ENCODE measurements at places on chromosomes 5 and 9.

DNA sequence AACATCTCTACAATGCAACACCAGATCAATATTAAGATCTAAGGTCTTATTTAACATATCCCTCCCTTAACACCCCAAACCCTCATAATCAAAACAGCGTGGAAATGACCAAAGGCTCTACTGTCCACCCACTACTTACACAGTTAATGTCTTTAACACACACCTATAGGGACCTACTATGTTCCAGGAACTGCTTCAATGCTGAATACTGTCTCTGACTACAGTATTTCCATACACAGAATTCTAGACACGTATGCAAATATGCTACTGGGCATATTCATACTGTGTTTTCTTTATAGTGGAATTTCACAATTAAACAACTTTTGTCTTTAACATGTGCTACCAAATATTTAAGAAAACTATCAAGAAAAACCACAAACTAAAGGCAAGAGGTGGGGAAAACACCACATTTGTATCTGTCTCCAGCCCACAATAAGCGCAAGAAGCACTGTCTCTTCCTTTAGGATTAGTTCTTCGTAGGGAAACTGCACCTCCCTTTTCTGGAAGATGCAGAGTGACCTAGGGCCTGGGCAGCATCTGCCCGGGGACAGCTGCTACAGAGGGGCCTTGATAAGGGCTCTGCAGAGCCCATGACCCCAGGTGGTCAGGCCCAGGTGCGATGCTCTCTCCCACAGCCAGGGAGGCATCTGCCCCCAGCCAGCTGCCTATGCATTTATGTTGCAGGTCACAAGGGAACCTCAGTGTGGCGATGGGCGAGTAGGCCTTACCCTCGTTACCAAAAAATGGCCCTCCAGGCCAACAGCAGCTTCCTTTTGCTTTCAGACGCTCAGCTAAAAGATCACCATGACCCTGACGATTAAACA lies 55.2 kb downstream of the PSMB7 start:
- DNase-seq: peak; percentile 37

GRCh38 chr5:143428155-143428554 lies 24.7 kb upstream of the NR3C1 start:
- DNase-seq: no peak

DNA sequence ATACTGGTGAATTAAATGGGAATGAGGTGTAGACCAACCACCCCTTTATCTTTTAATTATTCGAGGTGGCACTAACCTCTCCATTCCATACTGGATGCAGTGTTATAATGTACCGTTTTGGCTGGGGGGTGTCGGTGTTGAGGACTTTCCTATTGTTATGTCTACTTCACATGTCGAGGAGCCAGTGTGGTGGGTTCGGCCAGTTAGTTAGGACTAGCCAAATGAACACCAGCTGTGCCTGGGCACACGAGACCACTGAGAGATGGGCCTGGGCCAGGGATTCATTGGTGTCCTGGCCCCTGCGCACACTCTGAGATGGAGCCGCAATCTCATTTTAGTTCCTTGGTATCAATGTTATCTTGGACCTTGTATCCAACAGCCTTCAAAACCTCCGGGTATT lies 186.2 kb downstream of the CACNA1B start:
- no peak for DNase-seq

GRCh38 chr9:81035171-81035570 lies 654.2 kb downstream of the TLE1 start:
- DNase-seq: no peak

DNA sequence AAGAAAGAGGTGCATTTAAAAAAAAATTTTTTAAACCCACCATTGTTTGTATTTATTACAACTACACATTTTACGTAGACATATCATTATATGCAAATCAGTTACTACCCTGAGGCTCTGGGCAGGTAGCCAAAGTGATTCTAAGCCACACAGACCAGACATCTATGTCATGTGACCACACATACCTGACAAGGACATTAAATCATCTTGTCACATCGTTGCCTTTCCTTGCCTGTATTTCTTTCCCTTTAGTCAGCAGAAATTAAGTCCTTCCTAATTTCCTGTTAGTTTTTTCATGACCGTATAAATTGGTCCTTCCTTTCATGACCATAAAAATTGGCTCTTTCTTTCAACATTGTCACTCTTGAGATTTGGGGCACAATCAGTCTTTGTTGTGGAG lies 134.2 kb upstream of the MARCHF11 start:
- DNase-seq: no peak

- no peak for DNase-seq
These were observed 40.7 kb downstream of the TLR4 start for GRCh38 chr9:117744856-117745389.

GRCh38 chr5:8097146-8097545 lies 228.2 kb downstream of the MTRR start:
- DNase-seq: no peak

DNA sequence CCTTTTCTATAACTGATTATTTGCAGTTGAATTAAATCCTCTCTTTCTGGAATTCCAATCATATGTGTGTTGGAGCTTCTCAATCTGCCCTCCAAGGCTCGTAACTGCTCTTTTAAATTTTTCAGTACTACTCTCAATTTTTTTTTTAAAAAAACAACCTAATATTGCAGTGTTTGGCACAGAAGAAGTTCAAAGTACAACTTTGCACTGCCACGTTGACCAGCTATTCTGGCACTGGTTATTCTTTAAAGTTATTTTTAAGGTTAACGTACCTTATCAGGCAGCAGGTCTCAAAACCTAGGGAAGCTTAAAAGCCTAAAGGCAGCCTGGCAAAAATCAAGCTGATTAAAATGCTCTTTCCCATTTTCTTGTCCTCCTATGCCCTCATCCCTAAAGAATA lies 120.5 kb downstream of the GHR start:
- DNase-seq: no peak

- DNase-seq: no peak
These were observed 287.8 kb upstream of the RASA1 start for GRCh38 chr5:86979811-86980411.

DNA sequence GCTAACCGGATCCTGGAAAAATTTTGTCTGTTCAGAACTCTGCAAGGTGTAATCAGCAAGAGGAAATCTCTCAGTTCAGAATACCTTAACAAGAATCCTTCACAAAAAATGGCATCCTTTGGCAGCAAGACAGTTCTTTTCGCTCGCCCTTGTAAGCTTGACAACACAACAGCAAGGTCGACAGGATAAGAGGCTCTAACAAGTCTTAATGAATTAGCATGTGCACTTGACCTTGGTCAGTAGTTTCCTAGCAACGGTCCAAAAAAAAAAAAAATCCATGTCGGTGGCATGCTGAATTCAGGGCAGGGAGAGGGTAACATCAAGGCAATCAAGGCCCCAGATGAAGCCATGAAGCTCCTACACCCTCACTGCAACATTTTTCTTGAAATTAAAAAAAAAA lies 172.8 kb downstream of the APBA1 start:
- no peak for DNase-seq

DNA sequence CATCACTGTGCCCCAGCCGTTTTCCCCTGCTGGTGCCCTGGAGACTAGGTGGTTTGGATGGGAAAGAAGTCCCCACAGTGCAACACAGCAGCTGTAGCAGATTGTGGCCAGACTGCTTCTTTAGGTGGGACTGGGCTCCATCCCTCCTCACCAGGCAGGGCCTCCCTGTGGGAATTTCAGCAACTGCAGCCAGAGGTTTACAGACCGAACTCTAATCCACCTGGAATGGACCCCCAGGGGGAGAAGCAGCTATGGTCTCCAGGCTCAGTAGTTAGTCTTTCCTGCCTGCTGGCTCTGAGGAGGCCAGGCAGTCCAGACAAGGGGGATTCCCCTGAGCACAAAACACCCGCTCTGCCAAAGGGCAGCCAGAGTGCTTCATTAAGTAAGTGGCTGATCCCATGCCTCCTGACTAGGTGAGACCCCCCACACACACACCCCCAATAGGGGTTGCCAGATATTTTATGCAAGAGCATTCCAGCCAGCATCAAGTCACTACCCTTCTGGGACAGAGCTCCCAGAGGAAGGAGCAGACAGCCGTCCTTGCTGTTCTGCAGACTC lies 188.9 kb downstream of the SGCD start:
- DNase-seq: no peak

DNA sequence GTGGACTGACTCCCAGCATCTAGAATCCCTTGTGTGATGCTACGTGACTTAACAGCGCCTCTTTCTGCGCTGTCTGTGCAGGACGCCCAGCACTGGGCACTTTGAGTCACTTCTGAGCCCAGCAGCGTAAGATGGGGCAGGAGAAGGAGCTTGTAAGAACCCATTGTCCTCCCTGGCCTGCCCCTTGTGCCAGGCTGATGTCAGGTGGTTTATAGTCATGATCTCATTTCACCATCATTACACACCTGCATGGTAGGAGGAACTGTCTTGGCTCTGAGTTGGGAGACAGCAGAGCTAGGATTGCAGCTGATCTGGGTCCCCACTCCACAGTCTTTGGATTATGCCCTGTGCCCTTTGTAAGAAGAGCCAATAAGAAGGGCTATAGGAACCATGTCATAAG lies 12.2 kb downstream of the ERGIC1 start:
- no peak for DNase-seq

DNA sequence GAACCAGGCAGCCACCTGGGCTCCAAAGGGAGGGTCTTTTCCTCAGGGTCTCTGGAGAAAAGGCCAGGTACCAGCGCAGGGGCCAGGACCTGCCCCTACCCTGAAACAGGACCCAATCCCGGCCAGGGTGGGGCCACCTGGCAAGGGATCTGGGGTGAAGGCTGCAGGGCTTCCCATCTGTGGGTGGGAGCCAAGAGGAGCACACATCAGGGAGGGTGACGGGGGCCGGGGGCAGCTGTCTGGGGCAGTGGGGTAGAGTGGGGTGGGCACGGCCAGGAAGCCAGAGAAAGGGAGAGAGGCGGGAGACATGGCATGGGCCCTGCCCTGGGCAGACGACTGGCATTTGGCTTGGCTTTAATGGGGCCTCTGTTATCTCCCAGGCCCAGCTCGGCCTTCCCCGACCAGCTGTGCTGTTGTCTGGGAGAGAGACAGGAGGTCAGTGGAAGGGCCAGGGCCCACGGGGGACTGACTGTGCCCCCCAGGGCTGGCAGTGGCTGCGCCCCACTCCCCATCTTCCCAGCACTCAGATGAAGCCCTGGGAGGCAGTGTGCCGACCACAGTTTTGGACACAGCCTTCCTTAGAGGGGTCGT lies 57.2 kb upstream of the RNF130 start:
- no peak for DNase-seq

- DNase-seq: peak; percentile 43
These were observed 38.5 kb upstream of the AKNA start for GRCh38 chr9:114426046-114426948.

- DNase-seq: no peak
These were observed at the start of gene SVEP1 for GRCh38 chr9:110579034-110579861. Gene SVEP1 (minus strand): TSS chr9:110579741. CDS start chr9:110579543, 198 bp downstream.

DNA sequence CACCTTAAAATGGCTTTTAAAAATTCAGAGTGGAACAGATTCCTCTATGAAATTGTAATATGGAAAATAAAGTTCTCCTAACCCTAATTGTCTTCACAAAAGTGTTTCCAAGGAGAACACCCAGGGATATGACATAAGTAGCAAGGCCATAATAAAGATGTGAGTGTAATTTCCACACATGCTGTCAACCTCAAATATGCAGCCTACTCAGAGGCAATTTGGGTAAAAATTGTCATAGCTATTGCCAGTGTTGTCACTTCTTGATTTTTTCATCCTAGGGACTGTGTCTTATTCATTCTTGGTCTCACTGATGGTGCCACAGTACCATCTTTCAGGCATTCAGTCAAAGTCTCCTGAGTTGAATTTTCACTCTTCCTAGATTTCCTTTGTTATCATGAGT lies 100.3 kb downstream of the PPP2R2B start:
- DNase-seq: no peak

- DNase-seq: no peak
These were observed 20.1 kb upstream of the CKMT2 start for GRCh38 chr5:81213070-81213469.

GRCh38 chr5:103291606-103292005 lies 33.0 kb downstream of the MACIR start:
- no peak for DNase-seq

- DNase-seq: no peak
These were observed 4.5 kb downstream of the ELAVL2 start for GRCh38 chr9:23821375-23822181.

- no peak for DNase-seq
These were observed 65.5 kb upstream of the SAP30L start for GRCh38 chr5:154380263-154380662.

DNA sequence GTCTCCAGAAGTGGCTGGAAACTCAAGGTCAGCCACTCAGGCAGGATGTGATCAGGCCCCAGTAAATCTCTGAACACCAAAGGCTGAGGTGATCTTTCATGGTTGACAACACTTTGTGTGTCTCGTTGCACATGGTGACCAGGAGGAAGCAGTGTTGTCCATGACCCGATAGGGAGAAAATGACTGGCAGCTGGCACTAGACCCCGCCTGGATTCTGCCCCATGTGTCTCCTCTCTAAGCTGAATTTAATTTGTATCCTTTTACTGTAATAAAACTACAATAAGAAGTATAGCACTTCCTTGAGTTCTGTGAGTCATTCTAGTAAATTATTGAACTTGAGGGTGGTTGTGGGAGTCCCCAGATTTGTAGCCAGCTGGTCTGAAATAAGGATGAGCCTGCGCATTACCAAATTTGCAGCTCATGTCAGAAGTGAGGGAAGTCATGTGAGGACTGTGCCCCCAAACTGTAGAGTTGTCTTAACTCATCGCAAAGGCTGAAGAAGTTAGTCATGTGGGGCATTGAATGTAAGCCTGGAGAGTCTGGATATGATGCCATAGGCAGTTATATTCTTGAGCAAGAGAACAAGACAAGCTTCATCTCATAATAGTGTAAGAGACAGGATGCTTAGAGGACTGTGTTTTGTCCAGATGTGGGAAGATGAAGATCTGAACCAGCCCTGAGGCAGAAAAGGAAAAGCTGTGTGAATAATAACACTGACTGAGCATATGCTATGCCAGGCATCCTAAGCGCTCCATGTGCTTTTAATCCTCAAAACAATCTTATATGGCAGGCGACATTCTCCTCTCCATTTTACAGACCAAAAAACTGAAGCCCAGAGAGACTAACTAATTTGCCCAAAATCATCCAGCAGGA lies 55.9 kb downstream of the TMEM215 start:
- no peak for DNase-seq

DNA sequence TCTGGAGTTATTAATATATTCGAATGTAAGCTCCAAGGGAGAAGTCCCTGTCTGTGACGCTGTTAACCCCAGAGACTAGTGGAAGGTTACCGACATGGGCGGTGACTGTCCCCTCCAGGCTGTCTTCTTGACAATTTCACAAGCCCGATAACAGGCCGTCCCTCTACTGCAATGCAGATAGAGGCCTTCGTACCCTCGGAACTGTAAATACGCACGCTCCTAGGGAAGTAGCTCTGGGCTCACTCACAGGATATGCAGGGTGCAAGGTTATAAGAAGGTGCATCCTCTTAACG lies 680 bp upstream of the RFK start:
- DNase-seq: peak; percentile 50

GRCh38 chr5:72651109-72651508 lies 143.9 kb upstream of the ZNF366 start:
- no peak for DNase-seq

- no peak for DNase-seq
These were observed 27.8 kb downstream of the CRHBP start for GRCh38 chr5:76980518-76981144.

- DNase-seq: no peak
These were observed 811.0 kb downstream of the NR2F1-AS1 start for GRCh38 chr5:92769978-92770377.

- peak; percentile 33 for DNase-seq
These were observed 12.1 kb downstream of the MAN2A1 start for GRCh38 chr5:109701792-109702191.

- DNase-seq: no peak
These were observed 220.2 kb upstream of the MVB12B start for GRCh38 chr9:126106404-126106803.

All from K562 (cell line).